ENCODE measurements at places on chromosomes 5 and 9. TPM values are rescaled to one million over a fixed set of nuclear protein-coding genes. Genes with fewer than 3 reads are reported as not detected.

The FBN2 gene
- total RNA-seq: 41.2 TPM

The RBM22 gene
- 43.2 TPM for total RNA-seq

The PAEP gene
- not detected for total RNA-seq

The F2RL2 gene
- total RNA-seq: 30.9 TPM

The TAF11L5 gene
- not detected for total RNA-seq

The NAIP gene
- 4.6 TPM for total RNA-seq

The DBH gene
- total RNA-seq: not detected

The RAB3C gene
- total RNA-seq: 4.2 TPM

The PROB1 gene
- total RNA-seq: 2.4 TPM

The INSYN2B gene
- total RNA-seq: 3.0 TPM

GRCh38 chr5:92652756-92653155, 928.3 kb downstream of the NR2F1-AS1 start:
- DNase-seq: no peak

DNA sequence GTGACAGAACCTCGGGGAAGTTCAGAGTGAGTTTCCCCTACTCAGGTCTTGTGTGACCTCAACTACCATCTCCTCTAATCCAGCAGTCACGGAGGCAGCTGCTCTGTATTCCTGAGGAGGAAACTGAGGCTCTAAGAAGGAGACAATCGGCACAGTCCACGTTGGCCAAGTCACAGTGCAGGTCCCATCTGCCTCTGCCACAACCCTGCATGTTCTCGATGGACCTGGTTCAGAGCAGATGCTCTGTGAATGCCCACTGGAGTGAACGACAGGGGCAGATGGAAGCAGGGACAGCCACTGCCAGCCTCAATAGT, 722 bp upstream of the ERGIC1 start:
- DNase-seq: no peak

- DNase-seq: no peak
These were observed 1640.3 kb upstream of the C9orf72 start for GRCh38 chr9:29213417-29214153.

DNA sequence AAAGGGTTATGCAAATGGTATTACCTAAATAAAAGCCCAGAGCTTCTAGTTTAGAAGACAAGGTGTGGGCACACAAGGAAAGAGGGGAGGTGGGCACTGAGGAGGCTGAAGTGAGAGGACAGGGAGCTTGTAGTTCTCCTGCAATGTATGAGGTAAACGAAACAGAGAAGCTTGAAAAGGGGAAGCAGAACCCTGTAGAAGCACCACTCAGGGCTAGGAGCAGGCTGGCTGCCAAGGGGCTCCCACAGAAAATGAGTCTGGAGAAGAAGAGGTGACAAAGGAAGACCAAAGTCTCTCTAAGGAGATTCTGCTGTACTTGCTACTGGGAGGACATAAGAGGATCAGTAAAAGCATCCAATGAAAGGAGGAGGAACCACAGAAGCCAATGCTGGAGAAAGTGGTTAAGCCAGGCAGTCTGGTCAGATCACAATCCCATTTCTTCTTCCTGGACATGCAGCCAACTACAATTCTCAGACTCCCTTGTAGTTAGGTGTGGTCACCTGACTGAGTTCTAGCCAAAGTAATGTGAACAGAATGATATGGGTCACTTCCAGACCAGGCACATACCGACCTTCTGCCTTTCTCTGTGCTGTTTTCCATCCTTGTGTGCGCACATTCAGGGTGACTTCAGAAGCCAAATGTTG, 174.5 kb upstream of the MAP3K1 start:
- no peak for DNase-seq

DNA sequence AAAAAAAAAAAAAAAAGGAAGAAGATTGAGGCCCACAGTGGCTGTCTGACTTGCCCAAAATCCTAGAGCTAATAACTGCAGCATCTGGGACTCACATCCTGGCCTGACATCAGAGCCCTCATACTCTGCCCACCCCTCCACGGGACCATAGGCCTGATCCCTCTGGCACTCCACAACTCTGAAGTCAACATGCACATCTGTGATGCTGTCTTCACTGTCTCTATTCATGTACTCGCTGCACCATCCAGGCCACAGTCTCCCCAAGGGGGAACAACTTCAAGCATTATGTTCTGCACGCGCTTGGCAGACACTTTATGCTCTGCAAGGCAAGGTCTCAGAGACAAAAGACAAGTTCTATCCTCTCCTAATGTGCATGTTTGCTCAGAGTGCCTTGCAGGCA, 158.2 kb downstream of the SPOCK1 start:
- DNase-seq: no peak

DNA sequence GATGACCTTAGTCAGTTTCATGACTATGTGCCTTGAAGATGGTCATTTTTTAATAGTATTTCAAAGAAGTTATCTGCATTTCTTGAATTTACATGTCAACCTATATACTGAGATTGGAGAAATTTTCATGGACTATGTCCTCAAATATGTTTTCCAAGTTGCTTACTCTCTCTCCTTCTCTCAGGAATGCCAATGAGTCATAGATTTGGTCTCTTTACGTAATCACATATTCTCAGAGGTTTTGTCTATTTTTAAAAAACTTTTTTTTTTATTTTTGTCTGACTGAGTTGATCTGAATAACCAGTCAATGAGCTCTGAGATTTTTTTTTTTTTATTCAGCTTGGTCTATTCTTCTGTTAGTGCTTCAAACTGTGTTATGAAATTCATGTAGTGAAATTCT, 374.7 kb upstream of the GRIN3A start:
- DNase-seq: no peak

DNA sequence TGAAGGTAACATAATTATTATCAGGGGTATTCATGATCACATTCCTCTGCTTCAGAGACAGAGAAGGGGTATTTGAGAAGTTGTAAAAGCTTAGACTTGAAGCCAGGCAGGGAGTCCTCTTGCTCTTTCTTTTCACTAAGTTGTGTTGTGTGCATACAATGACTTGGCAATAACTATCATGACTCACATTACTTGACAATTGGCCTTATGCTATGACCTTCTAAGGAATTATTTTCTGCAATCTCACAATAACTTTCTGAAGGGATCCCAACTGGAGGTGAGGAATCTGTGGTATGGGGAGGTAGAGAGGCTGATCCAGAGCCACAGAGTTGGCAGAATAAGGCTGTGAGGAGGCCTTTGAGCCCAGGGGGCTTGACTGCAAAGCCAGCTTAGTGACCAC, 622.3 kb downstream of the MTRR start:
- DNase-seq: no peak

DNA sequence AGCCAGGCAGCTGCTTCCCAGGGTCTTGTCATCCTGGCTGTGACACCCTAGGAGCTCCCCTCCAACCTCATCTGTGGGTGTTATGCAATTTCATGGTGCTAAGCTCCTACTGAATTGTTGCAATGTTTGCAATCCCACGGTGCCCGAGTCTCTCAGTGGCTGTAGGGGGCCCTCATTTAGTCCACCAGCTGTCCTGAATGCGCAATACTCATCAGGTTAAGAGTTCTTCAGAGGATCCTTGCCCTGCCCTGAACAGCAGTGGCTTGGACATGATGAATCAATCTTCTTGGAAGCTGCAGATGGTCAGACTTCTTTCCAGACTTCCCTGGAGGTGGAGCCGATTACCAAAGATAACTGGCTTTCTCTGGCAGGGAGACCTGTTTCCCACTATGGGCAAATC, 584.1 kb downstream of the CCDC171 start:
- no peak for DNase-seq

- DNase-seq: no peak
These were observed 7.3 kb upstream of the AMBP start for GRCh38 chr9:114085387-114085789.

GRCh38 chr9:89097219-89097618, 81.4 kb downstream of the SHC3 start:
- no peak for DNase-seq

GRCh38 chr9:82722051-82722450, 340.9 kb downstream of the RASEF start:
- no peak for DNase-seq

- no peak for DNase-seq
These were observed 11.5 kb upstream of the ABO start for GRCh38 chr9:133286523-133286922.

GRCh38 chr5:80411589-80412219, 3.8 kb downstream of the ZFYVE16 start:
- DNase-seq: no peak

GRCh38 chr5:36111238-36111637, 40.4 kb downstream of the LMBRD2 start:
- no peak for DNase-seq

GRCh38 chr9:89975024-89975423, 370.2 kb downstream of the GADD45G start:
- no peak for DNase-seq

DNA sequence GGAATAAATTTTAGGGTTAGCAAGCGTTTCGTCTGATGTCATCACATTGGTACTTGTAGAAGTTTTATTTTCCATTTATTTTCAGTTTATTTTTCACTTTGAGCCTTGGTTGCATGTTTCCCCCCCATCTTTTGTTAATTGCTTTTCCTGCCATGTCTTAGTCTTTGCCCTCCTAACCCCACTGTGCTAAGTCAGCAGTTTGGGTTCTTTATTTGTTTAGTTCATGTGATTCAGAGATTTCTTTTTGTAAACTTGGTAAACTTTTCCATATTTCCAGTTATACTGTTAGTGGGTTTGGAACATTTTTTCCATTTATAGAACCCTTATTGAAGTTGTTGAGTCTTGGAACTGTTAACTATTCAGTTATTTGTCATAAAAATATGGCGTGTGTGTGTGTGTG, 252.9 kb upstream of the ANKH start:
- DNase-seq: no peak

DNA sequence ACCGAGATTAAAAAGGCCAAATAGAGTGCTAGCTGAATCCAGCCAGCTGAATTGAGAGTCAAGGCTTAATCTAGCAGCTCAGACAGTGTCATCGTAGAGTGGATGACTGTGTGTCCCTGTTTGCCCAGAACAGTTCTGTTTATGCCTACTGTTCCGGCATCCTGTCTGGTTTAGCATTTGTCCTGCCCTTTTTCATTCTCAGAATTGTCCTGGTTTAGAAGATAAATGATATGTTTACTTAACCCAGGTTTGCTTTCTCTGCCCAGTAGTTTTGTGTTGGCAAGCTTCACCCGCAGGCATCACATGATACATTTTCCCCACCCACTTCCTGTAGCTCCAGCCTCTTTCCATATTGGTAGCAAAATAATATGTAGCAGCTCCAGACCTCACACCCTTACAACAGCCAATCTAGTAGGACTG, 41.3 kb upstream of the ZSWIM6 start:
- DNase-seq: no peak

DNA sequence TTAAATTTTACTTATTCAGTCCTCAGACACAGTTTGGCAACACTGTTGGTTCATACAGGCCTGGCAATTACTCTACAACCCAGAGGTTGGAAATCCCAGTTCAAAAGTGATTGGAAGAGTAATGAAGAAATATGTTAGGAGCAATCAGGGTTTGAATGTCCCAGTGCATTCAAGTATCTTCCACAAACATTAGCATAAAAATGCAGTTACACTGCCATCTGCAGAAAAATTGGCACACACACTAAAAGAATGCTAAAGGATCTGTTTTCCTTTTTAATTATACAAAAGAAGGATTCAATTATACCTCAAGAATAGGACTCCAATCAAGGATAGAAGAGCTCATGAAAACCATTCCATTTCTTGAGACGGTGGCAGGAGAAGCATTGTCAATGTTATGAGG, 130.2 kb downstream of the DNAH5 start:
- DNase-seq: no peak

- DNase-seq: no peak
These were observed 85.2 kb downstream of the ARSB start for GRCh38 chr5:78899922-78900362.

GRCh38 chr9:7212101-7212500, 454.3 kb downstream of the KDM4C start:
- no peak for DNase-seq

DNA sequence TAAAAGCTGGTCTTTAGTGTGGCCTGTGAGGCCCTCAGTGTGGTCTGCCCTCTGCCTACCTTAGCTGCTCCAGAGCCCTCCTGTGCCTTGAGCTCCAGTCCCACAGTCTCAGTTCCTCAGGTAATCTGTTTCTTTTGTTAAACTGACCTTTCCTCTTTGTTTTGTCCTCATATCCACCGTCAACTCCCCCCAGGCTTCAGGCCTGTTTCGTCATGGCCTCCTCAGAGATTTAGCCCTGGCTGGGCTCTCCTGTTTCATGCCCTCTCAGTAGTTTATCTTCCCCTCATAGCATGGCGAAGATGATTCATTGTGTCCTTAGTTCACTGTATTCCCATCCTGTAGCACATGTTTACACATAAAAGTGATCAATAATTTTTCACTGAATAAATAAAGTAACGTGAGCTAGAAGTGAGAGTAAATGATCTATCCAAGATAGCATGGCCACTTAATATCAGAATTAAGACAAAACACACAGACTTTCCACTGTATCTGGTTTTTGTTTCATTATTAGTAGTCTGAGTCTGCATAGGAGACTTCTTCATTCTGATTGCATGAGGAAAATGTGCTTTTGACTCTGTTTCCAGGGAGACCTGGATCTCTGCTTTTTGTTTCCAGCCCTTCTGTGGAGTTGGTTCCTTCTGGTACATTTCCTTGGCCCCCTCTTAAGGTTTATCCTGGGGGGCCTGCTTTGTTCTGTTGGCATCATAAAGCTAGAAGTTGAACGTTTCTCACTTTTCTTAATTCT, 70.5 kb downstream of the SNX24 start:
- no peak for DNase-seq

GRCh38 chr9:121876658-121877271, 216.3 kb downstream of the TTLL11 start:
- no peak for DNase-seq

DNA sequence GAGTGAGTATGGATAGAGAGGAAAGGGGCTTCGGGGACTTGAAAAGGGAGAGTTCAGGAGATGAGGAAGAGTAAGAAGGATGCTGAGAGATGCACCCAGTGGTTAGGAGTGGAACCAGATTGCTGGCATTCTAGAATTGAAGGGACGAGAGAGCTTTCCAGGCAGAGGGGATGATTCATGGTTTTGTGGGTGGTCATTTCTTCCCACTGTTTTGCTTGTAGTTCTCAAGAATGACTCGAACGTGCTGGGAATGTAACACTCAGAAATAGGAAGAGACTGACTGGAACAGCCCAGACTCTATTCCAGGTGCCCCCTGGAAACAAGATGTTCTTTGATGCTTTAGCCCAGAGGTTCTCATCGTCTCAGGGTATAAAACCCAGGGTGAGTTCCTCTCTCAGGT, 294.2 kb downstream of the ICE1 start:
- DNase-seq: no peak

DNA sequence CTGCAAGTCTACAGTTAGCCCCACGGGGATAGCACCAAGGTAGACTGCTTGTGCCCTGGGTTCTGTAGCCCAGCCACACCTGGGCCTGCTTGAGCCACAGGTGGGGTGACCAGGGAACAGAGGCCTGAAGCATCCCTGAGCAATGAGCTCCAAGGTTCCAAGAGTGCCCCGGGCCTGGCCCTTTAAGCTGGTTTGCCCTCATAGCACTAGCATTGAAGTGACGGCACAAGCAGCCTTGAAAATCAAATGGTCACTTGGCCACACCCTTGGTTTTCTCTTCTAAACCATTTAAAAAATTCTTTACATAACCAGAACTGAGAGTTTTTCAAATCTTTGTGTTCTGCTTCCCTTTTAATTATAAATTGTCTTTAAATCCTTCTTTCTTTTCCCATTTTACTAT, 24.7 kb downstream of the FBXO10 start:
- no peak for DNase-seq
